ENCODE measurements at places on chromosomes 6 and 20.

GRCh38 chr6:148128014-148128730 lies 214.5 kb upstream of the SASH1 start:
- peak; percentile 23 for DNase-seq

DNA sequence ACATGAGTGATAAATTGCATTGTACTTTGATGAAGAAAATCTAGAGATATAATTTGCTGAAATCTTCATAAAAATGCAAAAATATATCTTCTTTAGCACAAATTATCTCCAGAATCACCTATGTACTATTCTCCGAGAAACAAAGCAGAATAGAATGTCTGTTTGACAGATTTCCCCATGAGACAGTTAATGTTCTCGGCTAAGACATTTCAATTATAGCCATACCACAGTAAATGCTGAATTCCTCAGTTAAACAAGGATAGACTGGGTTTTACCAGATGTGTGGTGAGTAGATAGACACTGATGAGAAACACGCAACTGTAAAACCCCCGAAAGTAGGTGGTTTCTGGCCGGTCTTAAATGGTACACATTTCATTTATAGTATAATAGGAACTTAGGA lies 69.8 kb downstream of the SNAP25 start:
- no peak for DNase-seq

DNA sequence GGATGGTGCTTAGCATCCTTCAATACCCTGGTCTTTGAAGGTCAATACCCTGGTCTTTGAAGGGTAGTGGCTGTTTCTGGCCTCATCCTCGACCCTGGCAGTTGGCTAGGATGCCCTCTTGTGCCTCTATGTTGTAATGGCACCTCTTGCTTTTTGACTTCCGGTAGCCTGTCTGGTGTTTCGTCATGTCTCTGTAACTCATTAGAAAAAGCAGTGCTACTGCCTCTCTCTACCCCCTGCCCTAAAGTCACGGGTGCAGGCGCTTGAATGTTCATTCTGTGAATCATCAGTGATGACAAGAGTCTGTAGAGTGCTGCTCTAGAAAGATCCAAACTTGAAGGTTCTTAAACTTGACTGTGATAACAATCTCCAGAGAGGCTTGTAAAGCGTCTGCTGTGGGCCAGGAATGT lies 28.3 kb downstream of the RSPO4 start:
- peak; percentile 89 for DNase-seq

GRCh38 chr6:41639809-41640371 lies 1.6 kb downstream of the MDFI start:
- no peak for DNase-seq

DNA sequence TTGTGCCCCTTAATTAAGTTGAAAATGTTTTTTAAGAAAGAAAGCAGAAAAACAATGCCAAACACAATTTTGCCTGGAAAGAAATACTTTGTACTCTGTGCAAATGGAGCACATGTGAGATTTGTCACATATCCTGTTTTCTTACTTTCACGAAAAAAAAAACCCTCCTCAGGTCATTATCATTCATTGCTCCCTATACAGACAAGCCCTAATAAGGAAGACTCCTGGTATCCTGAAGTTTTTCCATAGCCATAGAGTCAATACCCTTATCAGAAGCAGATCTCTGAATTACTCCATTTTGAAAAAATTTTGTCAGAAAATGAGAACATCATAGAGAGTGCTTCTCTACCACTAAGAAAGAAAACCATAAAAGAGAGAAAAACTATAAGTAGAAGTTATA lies 14.0 kb upstream of the NT5E start:
- DNase-seq = no peak

DNA sequence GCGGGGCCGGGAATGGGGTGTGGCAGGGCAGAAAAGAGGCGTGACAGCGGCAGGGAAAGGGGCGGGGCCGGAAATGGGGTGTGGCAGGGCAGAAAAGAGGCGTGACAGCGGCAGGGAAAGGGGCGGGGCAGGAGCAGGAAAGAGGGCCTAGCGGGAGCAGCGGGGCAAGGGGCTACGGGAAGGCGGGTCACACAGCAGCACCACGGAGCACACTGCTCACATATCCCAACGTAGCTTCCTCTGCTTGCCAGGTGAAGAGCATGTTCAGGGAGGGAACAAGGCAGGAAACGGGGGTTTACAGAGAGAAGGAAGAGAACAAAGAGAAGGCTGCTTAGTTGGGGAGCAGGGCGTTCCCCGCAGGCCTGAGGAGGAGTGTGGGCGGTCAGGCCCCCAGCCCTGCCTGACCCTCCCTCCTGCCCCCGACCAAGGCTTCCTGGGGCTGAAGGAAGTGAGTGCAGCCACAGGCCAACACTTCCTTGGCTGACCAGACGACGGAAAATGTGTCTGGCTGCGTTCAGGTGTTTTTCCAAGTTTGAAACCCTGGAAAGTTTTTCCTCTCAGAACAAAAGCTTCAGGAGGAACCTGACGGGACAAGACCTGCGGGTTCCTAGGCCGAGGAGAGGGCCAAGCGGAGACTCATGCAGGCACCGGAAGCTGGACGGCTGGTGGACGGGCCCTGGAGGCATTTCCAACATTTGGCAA lies 13.8 kb downstream of the UCKL1 start:
- peak; percentile 58 for DNase-seq

- no peak for DNase-seq
Observed at GRCh38 chr6:30790724-30791383, 46.5 kb upstream of the IER3 start.

DNA sequence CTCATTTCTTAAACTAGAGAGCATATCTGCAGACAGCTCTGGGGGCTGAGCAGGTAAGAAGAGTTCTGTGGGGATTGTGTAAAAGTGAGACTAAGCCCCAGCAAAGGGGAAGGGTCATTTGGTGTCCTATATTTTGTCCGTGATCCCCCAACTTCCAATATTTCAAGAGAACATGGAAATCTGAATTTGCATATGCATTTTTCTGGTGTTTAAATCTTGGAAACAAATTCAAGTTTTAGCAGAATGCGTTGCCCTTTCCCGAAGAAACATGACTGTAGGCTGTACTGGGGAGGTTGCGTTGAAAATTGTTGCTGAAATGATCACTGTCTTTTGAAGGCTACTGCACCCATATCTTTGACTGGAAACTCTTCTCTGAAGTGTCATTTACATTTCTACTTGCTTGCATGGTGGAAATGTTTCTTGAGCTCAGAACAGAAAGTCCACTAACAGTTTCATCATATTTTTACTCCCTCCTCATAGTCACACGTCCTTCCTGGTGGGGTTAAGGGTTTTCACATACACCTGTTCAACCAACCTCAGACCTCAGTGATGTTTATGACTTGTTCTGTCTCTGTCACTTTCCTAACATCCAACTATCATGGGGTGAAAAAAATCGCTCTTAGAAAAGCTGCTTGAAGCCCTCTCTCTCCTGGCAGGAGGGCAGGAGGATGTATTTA lies 140.3 kb downstream of the BCAS1 start:
- DNase-seq = no peak

DNA sequence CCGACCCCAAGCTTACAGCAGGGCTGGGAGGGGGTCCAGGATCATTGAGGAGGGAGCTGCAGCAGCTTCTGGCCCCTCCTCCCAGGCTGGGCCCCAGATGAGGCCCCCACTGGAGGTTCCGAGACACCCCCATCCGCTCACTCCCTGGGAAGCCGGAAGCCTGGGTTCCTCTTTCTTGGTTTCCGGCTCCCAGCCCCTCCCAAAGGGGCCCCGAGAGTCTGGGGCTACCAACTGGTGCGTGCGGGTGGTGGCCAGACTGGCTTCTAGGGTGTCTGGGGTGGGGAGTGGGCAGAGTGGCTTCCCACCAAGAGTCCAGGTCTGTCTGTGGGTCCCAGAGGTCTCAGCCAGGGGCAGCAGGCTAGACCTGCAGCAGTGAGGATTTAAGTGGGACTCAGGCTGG lies 2.2 kb downstream of the RGS19 start:
- no peak for DNase-seq

DNA sequence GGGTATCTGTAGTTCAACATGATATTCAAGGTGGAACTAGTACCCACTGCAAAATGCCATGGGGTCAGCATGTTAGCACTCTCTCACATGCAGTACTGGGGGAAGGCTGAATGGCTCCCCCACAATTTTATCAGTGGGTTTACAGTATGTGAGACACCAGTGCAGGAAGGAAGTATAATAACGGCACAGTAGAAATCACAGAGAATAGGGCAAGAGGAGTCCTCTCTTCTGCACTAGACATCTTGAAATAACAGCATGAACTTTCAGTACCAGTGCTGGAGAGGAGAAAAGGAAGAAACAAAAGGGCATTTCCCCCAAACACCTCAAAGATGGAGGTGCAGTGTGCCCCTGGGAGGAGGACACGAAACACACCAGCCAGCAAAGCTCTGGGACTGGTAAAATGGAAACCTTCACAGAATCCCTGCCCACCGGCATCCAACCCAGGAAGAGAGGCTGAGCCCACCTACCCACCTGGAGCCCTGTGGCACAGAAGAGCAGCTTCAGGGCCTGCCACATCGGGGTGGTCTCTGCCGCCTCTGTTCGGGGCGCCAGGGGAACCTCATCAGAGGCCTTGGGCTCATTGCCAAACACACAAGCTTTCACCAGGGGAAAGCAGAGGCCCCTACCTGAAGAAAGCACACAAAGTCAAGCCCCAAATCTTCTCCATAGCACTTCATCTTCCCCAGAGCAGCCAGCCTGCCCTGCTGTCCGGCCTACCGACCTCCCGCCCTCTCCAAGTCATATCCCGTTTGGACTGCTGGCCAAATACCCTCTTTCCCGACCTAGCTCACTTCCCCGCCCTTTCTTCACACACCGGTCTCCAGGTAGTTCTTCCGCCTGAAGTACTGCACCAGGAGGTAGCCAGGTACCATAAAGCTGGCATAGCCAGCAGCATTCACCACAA lies 1.2 kb downstream of the SLC35B2 start:
- no peak for DNase-seq

GRCh38 chr6:108914235-108915022 lies 66.2 kb downstream of the ARMC2 start:
- peak; percentile 24 for DNase-seq

GRCh38 chr20:19713822-19714578 lies 44.1 kb upstream of the RIN2 start:
- DNase-seq = no peak

DNA sequence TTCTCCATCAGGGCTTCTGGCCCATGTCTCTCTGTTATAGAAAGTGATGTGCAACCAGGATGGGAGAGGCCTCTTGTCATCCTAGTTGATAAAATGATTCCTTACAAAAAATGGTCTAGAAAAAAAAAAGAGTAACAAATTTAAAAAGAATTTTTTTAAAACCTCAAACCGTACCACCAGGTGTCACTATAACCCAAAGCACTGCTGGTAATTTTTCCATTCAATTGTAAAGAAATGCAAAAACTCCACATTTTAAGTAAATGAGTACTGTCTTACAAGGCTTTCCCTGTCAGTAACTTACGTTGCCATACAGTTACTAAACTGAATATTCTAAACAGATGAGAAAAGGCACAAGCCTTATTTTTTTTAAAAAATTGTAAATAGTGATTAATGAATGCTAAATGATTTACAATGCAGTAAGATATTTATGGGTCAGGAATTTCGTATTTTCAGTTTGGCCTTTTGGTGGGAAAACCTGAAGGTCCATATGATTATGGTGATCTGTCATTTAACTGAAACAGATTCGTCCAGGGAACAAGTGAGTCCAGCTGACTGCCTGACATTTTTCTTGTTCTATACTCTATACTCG lies 95.4 kb downstream of the OGFRL1 start:
- peak; percentile 67 for DNase-seq

DNA sequence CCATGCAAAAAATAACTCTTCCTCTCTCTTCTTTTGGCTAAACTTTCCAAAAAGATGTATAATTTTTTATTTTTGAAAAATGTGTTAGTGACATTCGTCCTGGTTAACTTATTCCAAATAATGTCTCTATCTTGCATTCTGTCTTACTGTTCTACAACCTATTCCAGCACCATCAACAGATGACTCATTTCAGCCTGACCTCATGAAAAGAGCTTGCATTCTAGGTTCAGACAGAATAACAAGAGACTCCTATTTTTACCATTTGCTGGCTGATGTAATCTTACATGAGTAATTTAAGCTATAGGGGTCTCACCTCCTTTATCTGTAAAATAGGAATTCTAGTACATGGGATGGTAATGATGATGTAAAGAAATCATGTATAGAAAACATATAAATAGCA lies 109.0 kb downstream of the FUT9 start:
- no peak for DNase-seq

- DNase-seq = no peak
Observed at GRCh38 chr6:169213814-169214520, 39.7 kb downstream of the THBS2 start.

DNA sequence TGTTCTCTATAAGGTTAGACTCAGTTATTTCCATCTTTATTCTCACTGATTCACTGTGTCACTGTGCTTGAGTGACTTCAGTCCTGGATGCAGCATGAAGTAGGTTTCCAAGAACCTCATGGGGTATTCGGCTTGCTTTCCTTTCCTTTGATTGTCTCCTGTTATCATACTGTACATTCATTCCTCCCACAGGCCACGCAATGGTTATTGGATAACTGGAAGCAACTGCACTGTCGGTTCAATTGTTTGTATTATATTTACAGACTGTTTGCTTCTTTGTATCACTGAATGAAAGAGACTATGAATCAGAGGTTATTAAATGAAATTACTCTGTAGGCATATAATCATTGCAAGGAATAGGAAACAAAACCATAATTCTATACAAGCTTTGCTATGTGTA lies 129.4 kb downstream of the MAP7 start:
- DNase-seq = no peak

GRCh38 chr20:63032861-63033793 lies 26.4 kb upstream of the BHLHE23 start:
- no peak for DNase-seq

DNA sequence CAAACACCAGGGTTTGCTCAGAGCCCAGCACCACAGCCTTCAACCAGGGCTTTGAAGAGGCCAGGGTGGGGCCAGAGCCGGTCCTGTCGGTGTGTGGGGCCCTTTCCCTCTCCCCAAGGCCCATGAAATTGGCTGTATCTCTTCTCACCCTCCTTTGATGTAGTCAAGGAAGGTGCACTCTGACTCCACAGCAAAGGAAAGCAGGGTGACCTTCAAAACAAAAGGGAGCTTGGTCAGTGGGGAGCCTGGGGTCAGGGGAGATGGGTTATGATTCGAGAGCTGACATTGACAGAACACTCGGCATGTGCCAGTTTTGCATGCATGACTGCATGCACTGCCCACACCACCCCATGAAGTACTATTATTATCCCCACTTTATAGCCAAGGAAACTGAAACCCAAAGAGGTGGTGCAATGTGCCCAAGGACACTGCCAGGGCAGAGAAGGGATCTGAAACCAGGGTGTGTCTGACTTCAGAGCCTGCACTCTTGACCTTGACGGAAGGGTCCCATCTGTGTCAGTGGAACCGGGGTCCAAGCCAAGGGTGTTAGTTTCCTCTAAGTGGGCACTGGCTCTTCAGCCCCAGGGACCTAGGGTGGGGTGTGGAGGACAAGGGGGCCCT lies 55.4 kb downstream of the RAB44 start:
- no peak for DNase-seq

- no peak for DNase-seq
Observed at GRCh38 chr6:72654071-72654621, 32.3 kb downstream of the KCNQ5 start.

Data from GM23248 (cell line).